ENCODE measurements at places on chromosomes 12 and 14. TPM values are rescaled to one million over a fixed set of nuclear protein-coding genes. Genes with fewer than 3 reads are reported as not detected.

GRCh38 chr14:99175331-99176155 is 96.5 kb downstream of the BCL11B start:
- DNase-seq, result peak; percentile 42

DNA sequence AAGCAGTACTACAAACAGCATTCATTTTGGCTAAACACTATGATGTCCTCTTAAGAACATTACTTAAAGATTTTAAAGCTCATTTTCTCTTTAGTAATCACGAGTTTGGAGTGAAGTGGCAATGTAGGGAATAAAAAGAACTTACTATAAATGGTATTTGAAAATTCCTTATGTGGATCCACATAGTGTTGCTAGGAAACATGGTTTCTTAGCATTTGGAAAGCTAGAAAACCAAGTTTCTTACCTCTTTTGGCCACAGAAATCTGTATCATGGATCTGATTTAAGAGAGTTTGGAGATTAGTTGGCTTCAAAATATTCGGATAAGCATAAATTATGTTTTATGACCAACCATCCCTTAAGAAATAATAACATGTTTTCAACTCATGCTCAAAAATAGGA is 337.7 kb upstream of the GARIN6 start:
- DNase-seq, result no peak

DNA sequence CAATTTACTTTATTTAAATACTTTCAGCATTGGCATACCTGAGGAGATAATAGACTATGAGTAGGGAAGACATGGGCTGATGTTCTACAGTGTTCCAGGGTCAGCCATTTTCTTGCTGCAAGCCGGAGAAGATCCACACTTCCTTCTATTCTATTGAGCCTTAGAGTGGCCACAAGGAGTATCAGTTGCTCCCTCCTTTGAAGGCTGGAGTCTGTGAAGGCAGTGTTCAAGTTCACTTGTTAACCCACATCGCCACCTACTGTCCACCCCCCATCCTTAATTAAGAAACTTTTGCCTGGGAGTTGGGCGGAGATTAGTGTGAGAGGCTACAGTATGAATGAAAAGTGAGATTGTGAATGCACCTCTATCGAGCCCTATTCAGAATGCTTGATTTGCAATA is 666.6 kb downstream of the NRXN3 start:
- peak; percentile 93 for DNase-seq

GRCh38 chr14:68774771-68775613 is 17.9 kb downstream of the ZFP36L1 start:
- DNase-seq, result peak; percentile 17

DNA sequence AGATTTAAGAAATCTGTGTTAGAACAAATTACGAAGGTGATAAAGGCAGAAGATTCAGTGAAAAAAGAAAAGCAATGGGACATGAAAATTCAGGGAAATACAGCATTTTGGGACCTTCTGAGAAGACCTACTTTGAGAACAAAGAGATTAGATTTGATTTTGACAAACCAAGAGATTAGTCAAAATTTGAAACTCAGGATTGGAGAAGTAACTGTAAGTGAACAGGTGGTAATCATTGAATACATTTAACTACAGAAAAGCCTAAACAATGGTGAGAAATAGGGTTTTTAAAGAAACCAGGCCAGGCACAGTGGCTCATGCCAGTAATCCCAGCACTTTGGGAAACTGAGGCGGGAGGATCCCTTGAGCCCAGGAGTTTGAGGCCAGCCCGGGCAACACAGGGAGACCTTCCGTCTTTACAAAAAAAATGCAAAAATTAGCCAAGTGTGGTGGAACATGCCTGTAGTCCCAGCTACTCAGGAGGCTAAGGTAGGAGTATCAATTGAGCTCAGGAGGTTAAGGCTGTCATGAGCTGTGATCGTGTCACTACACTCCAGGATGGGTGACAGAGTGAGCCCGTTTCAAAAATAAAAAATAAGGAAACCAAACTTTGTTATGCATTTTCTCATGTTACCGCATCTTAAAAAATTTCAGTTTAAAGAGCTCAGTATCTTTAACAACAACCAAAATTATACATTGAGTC is 8.9 kb upstream of the SAV1 start:
- DNase-seq, result no peak

- DNase-seq, result peak; percentile 92
Observed at GRCh38 chr12:108302403-108303311, 36.5 kb downstream of the CMKLR1 start.

DNA sequence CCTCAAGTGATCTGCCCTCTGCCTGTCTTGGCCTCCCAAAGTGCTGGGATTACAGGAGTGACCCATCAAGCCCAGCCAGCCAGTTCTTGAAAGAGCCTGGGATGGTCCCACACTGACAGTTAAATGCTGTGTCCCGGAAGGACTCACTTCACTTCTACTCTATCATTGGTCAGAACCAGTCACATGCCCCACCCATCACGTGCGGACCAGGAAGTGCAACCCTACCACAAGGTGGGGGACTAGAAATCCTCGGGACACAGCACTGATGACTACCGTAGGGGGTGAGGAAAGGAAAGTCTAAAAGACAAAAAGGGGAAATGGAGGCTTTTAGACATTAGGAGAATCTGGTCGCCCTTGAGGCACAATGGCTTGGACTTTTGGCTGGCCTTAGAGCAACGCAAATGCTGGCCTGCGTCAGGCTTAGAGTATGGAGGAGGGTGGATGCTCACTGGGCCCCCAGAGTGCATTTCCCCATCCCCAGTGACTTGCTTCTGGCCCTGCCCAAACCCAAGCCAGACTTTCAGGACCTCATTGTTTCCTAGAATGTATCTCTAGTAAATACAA is 207.7 kb downstream of the TTC8 start:
- DNase-seq, result peak; percentile 67

- DNase-seq, result no peak
Observed at GRCh38 chr12:50042693-50043092, 14.7 kb upstream of the ASIC1 start.

DNA sequence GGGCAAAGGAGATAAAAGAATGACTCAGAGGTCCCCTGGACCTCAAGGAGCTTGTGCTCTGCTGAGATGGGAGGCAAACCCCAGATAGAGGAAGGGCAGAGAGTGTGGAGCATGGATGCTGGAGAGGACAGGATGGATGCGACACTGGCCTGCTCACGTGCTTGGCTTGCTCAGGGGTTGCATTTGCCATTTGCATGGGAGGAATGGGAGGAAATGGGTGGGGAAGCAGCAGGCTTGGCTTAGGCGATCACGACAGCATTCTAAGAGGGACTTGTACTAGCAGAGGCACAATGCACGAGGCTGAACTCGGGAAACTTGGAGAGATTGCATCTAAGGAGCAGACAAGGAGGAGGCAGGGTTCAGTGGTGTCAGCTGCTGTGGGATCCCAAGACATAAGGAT is 19.8 kb downstream of the CD9 start:
- DNase-seq, result no peak

GRCh38 chr12:122382919-122383350 is 39.5 kb downstream of the CLIP1 start:
- DNase-seq, result no peak

- DNase-seq, result no peak
Observed at GRCh38 chr12:12091977-12092663, 21.4 kb downstream of the BCL2L14 start.

DNA sequence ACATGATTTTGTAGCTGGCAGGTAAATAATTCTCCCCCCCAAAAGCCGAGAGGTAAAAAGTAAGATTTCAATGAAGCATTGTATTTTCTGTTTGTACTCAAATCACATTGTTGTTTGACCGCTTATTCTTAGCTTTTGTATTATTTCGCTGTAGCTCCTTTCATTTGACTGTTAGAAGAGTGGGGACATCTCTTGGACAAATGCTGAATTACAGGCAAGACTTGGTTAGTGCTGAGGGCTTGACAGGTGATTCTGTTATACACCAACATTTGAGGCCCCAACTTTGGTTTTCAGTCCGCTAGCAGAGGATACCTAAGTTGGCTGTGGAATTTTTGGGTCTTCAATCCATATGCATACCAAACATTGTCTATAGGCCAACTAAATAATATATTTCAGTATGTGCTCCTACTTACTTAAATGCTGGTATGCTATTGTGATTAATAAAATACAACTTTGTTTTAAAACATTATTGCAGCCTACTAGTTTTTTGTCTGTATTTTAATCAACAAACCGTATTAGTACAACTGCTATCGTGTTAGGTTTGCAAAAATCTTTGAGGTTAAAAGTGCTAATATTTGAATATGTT is 102.2 kb downstream of the ERC1 start:
- peak; percentile 80 for DNase-seq

- DNase-seq, result no peak
Observed at GRCh38 chr12:94648578-94648977, 1.8 kb downstream of the TMCC3 start.

The ANAPC5 gene
- total RNA-seq, result 113 TPM

The NPC2 gene
- total RNA-seq, result 479 TPM

The ZNF891 gene
- total RNA-seq, result 2.8 TPM

The KIF26A gene
- total RNA-seq, result 16.8 TPM

Measured in endodermal cell (in vitro differentiated cells).